Suprapubic skin (tissue), 4 donors: ENCODE measurements at places on chromosomes 4 and X.

DNA sequence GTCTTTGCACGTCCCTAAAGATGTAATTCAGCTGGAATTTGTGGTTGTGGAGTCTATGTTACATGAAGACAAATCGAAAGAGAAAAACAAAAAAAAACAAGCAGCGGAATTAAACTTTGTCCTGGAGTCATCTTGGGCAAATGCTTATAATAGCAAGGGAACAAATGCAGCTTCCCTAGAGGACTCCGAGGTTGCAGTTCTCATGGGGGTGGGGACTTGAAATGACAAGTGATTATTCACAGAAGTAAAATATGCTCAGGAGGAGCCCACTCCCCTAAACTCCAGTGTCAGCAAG lies 362.4 kb downstream of the ARHGAP24 start:
- DNase-seq: no peak

- DNase-seq: no peak
Observed at GRCh38 chr4:21765810-21766407, 182.7 kb downstream of the KCNIP4 start.

- DNase-seq: no peak
Observed at GRCh38 chr4:176422001-176422400, 102.2 kb downstream of the SPCS3 start.

- DNase-seq: no peak
Observed at GRCh38 chr4:144712775-144713174, 66.8 kb downstream of the HHIP start.

GRCh38 chr4:110626532-110627153 lies 3.8 kb upstream of the PITX2 start:
- DNase-seq: no peak

- no peak for DNase-seq
Observed at GRCh38 chrX:21529771-21530170, 128.4 kb downstream of the KLHL34 start.

DNA sequence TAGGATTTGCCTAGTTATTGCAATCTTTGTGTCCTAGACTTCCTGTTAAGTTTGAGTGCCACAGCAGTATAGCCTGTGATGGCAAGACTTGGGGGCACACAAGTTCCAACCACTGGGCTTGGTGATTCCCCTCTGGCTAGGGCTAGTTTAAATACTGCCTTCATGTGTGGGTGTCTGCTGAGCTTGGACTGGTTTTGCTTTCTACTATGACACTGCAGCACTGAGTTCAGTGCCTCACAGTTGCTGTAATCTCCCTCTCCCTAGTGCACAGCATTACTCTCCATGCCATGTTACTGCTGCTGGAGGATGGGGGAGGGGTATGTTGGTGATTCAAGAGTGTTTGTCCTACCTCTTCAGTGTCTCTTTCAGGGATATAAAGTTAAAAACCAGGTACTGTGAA lies 379.6 kb downstream of the IL15 start:
- no peak for DNase-seq

DNA sequence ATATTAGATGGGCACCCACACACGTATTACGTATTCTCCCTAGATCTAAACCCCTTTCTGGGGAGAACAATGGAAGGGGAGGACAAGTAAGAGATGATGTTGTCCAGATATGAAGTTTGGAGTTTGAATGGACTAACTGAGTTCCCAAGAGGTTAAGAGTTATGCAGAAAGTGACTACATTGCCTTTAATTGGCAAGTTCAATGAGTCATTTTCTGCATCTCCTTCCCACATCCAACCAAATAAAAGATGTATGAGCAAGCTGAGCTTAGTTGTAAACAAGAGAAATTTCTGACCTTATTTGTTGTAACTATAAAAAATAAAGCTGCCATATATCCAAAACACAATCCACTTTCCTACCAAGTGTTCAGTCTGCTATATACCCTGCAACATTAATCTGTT lies 50.5 kb downstream of the TIGD2 start:
- no peak for DNase-seq

DNA sequence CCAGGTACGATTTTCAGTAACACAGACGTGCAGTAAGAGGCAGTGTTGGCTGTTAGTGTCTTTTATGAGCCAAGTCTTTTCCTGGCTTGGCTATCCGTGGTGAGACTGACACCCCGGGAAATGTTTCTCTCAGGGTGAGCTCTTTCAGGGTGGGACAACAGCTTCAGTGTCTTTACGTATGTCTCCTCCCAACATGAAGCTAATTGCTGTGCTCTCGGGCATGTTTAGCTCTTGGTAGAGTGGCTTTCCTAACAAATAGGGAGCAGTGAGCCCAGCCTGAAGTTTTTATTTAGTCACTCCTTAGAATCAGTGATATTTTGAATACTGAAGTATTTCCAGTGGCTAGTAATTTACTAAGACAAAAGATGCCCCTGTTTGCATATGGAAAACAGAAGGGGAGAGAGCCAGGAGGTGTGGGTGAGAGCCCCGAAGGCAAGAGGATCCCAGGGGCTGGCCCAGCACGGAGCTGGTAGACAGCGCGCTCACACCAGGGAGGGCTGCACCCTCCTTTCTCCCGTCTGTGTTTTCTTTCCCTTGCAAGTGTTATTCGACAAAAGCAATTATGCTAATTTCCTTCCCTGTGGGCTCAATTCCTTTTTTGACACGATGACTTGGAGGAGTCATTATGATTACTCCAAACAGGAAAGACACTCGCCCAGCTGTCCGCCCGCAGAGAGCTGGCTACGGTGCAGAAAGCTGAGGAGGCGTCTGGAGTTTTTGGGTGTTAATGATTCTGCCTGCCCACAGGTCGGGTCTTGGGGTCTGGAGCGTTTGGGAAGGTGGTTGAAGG lies 47.7 kb downstream of the PDGFRA start:
- DNase-seq: no peak

DNA sequence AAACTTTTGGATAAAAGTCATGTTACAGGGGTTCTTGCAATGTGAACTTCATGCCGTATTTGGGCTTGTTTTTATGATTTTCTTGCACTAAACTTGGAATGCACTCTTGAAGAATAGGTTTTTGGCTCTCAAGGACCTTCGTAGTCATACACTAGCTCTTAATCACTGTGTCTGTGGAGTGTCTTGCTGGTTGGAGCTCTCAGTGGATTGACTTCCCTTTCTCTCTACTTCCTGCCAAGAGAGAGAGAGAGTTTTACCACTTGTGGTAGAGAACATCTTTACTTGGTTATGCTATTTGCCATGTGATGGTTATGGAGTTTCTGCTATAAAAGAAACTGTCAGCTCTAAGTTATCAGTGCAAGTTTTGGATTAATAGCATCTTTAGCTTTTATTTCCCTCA lies 112.4 kb downstream of the BMPR1B start:
- DNase-seq: no peak

DNA sequence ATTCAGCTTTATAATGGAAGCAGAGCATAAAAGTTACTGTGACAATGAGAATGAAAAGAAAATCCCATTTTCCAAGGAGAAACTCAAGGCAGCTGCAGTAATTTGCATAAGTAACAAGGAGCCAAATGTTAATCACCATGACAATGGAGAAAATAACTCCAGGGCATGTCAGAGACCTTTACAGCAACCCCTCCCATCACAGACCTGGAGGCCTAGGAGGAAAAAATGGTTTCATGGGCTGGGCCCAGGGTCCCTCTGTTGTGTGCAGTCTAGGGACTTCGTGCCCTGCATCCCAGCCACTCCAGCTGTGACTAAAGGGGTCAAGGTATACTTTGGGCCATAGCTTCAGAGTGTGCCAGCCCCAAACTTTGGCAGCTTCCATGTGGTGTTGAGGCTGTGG lies 223.5 kb downstream of the NPFFR2 start:
- DNase-seq: no peak

- no peak for DNase-seq
Observed at GRCh38 chr4:185576314-185576961, 41.1 kb upstream of the PDLIM3 start.
